Stimulated activated CD4-positive, alpha-beta T cell treated with anti-CD3 and anti-CD28 coated beads, TNF-alpha, amount 100 ng/mL, for 24 hours (primary cell): ENCODE measurements at places on chromosomes 11 and 22.

DNA sequence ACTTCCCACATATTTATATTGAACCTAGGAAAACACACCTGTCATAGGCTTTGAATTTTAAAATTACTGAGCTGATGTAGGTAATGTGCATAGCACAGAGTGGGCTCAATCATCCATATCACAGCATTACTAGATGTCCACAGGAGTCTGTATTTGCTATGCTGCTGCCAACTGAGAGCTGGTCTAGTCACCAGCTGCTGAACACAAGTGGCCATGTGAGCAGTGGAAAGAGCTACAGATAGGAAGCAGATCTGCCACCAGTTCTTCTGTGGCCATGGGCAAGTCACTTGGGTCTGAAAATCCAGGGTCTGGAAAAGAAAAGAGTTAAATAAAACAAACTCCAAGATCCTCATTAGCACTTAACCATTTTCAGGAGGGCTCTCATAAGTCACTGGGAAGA, 91.8 kb downstream of the APIP start:
- no peak for DNase-seq

GRCh38 chr11:1565173-1565903, 6.7 kb downstream of the DUSP8 start:
- DNase-seq, result no peak

- DNase-seq, result no peak
These were observed 3.9 kb upstream of the SMIM35 start for GRCh38 chr11:118090545-118091162.

DNA sequence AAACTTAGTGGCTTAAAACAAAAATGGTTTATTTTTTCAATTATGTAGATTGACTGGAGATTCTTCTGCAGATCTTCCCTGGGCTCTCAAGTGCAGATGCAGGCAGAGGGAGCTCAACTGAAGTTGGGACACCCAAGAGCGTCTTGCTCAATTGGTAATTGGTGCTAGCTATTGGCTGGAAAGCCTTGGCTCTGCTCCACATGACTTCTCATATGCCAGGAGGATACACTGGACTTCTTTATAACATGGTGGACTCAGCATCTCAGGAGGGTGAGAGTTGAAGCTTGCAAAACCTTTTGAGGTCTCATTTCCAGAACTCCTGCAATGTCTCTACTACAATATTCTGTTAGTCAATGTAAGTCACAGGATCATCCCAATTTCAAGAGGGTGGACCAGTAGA, 42.2 kb upstream of the PRSS23 start:
- no peak for DNase-seq

DNA sequence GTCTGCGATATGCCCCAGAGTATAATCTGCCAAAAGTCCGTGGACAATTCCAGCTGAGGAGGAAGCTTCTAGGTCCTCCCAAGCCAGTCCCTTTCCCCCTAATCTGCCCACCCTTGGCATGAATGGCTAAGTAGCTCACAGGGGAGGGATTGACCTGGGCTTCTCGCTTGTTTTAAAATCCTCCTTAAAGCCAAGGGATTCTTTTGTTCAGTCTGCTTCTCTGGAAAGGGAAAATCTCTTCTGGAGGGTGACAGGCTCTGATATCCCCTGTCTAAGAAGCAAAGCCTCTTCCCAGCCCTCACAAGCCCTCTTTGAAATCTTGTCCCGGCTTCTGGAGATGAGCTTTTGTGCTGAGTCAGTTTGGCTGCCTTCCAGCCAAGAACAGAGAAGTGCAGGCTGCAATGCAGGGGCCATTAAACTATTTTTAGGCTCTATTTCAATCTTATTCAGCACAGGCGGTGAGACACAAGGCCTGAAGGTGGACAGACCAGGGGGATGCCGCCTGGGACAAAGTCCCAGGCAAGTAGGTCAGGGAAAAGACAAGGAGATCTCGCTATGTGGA, 23.9 kb downstream of the NEFH start:
- DNase-seq, result no peak

GRCh38 chr11:123543797-123544196, 110.6 kb downstream of the SCN3B start:
- DNase-seq, result no peak

- DNase-seq, result no peak
These were observed 792.7 kb upstream of the LUZP2 start for GRCh38 chr11:23704183-23704582.

GRCh38 chr22:41240377-41241132, at the start of gene CHADL:
Gene CHADL (minus strand): TSS chr22:41240931. CDS start chr22:41240881, 50 bp downstream.
- DNase-seq, result no peak
